A549 treated with CORT108297 at 1 μM for 4 hours (cell line): ENCODE measurements at places on chromosomes 4 and X. TPM values are rescaled to one million over a fixed set of nuclear protein-coding genes. Genes with fewer than 3 reads are reported as not detected.

The CPEB2 gene
- total RNA-seq = 9.3 to 11.7 TPM (median 9.7 TPM) in 5 replicates

The KCND1 gene
- 0.98 to 1.4 TPM (median 1.3 TPM) in 5 replicates for total RNA-seq

The PCGF3 gene
- 15.4 to 22.5 TPM (median 19.0 TPM) in 5 replicates for total RNA-seq

The TMEM164 gene
- total RNA-seq = 46.9 to 59.2 TPM (median 50.8 TPM) in 5 replicates

The BEX1 gene
- not detected in 5 replicates for total RNA-seq

The SSX4 gene
- total RNA-seq = not detected in 5 replicates

The DOCK11 gene
- total RNA-seq = 5.8 to 8.2 TPM (median 6.5 TPM) in 5 replicates

The NFKB1 gene
- total RNA-seq = 19.6 to 23.4 TPM (median 22.7 TPM) in 5 replicates

The MID1 gene
- 33.7 to 54.1 TPM (median 51.1 TPM) in 5 replicates for total RNA-seq

The ASB12 gene
- total RNA-seq = not detected in 5 replicates

The P2RY8 gene
- total RNA-seq = 0.02 TPM in 4 of 5 replicates, not detected in the other

The UGT2B17 gene
- total RNA-seq = not detected in 5 replicates

The HPGDS gene
- not detected in 5 replicates for total RNA-seq

The AADAT gene
- 8.5 to 9.8 TPM (median 8.9 TPM) in 5 replicates for total RNA-seq

The SPANXN4 gene
- total RNA-seq = not detected in 5 replicates

The TKTL1 gene
- 0.03 TPM in 1 of 5 replicates, not detected in the others for total RNA-seq

The BEND2 gene
- total RNA-seq = not detected in 5 replicates

The GPRIN3 gene
- total RNA-seq = 2.8 to 5.9 TPM (median 4.7 TPM) in 5 replicates

The ERAS gene
- total RNA-seq = 0.09 to 0.18 TPM (median 0.12 TPM) in 4 of 5 replicates, not detected in the other

The RNF212 gene
- total RNA-seq = 2.1 to 3.1 TPM (median 2.5 TPM) in 5 replicates

The SSX3 gene
- not detected in 5 replicates for total RNA-seq

The PRKG2 gene
- 0.76 to 1.1 TPM (median 0.81 TPM) in 5 replicates for total RNA-seq

The FANCB gene
- total RNA-seq = 3.0 to 3.5 TPM (median 3.4 TPM) in 5 replicates

The PPEF1 gene
- 0.78 to 1.7 TPM (median 1.1 TPM) in 5 replicates for total RNA-seq

The OTUD6A gene
- not detected in 5 replicates for total RNA-seq

The NDNF gene
- total RNA-seq = not detected in 5 replicates

The GATA1 gene
- total RNA-seq = not detected in 5 replicates

The L1CAM gene
- total RNA-seq = 19.7 to 25.6 TPM (median 22.5 TPM) in 5 replicates

The GAGE12J gene
- total RNA-seq = not detected in 5 replicates

The KDR gene
- total RNA-seq = 0.01 to 0.07 TPM (median 0.03 TPM) in 5 replicates

The FAM47C gene
- not detected in 5 replicates for total RNA-seq

The ARMCX2 gene
- 0.08 to 0.11 TPM in 2 of 5 replicates, not detected in the others for total RNA-seq

The FRMPD3 gene
- 0.10 to 0.15 TPM (median 0.12 TPM) in 5 replicates for total RNA-seq

The C4orf51 gene
- not detected in 5 replicates for total RNA-seq

The PLAC1 gene
- 0.25 to 0.80 TPM (median 0.53 TPM) in 5 replicates for total RNA-seq

The AFM gene
- total RNA-seq = not detected in 5 replicates

The TADA2B gene
- 12.1 to 15.2 TPM (median 13.1 TPM) in 5 replicates for total RNA-seq

The PRSS12 gene
- 0.24 to 0.41 TPM (median 0.28 TPM) in 5 replicates for total RNA-seq

The STOX2 gene
- 1.5 to 3.4 TPM (median 2.9 TPM) in 5 replicates for total RNA-seq

The SPIN4 gene
- 3.5 to 5.8 TPM (median 5.5 TPM) in 5 replicates for total RNA-seq

The XG gene
- 0.07 to 0.09 TPM in 2 of 5 replicates, not detected in the others for total RNA-seq

The ABCG2 gene
- 17.3 to 21.0 TPM (median 20.2 TPM) in 5 replicates for total RNA-seq
